ENCODE measurements at places on chromosomes 7 and 10. TPM values are rescaled to one million over a fixed set of nuclear protein-coding genes. Genes with fewer than 3 reads are reported as not detected.

GRCh38 chr7:111439977-111440376 lies 122.3 kb downstream of the IMMP2L start:
- H3K4me1 ChIP-seq = peaks cover 13% of the 10 kb centered on the region
- no peak overlapping the region for H3K27ac ChIP-seq
- no peaks in the 10 kb centered on the region for H3K27me3 ChIP-seq
- no peak for DNase-seq

Gene EBF3
- not detected for total RNA-seq

Gene ATP6V1F
- 123 TPM for total RNA-seq

- H3K27me3 ChIP-seq = no peaks in the 10 kb centered on the region
- H3K4me3 ChIP-seq = no peak within 1 kb of the TSS
- no peaks in the 10 kb centered on the region for H3K4me1 ChIP-seq
- DNase-seq = peak; percentile 76
These were observed at the start of gene ETV1 for GRCh38 chr7:13989126-13989948. Gene ETV1 (minus strand): TSS chr7:13989666. CDS start chr7:13989052, 614 bp downstream.

GRCh38 chr10:1089017-1089689 lies 33.0 kb downstream of the WDR37 start:
- no peaks in the 10 kb centered on the region for H3K27me3 ChIP-seq
- H3K4me1 ChIP-seq = no peaks in the 10 kb centered on the region
- H3K4me3 ChIP-seq = no peak overlapping the region
- peaks cover 38% of the 10 kb centered on the region for H3K36me3 ChIP-seq
- no peak overlapping the region for H3K27ac ChIP-seq
- no peak for DNase-seq

- peaks cover 6% of the 10 kb centered on the region for H3K4me1 ChIP-seq
- no peak overlapping the region for H3K27ac ChIP-seq
- no peak for DNase-seq
- H3K36me3 ChIP-seq = peaks cover 65% of the 10 kb centered on the region
- H3K27me3 ChIP-seq = no peaks in the 10 kb centered on the region
- no peak overlapping the region for H3K4me3 ChIP-seq
These were observed 64.7 kb downstream of the MACC1 start for GRCh38 chr7:20152511-20152910.

GRCh38 chr10:46048152-46048551 lies 2.1 kb upstream of the MSMB start:
- no peaks in the 10 kb centered on the region for H3K36me3 ChIP-seq
- H3K4me1 ChIP-seq = no peaks in the 10 kb centered on the region
- H3K27ac ChIP-seq = no peak overlapping the region
- H3K27me3 ChIP-seq = peaks cover 39% of the 10 kb centered on the region
- no peak overlapping the region for H3K4me3 ChIP-seq

DNA sequence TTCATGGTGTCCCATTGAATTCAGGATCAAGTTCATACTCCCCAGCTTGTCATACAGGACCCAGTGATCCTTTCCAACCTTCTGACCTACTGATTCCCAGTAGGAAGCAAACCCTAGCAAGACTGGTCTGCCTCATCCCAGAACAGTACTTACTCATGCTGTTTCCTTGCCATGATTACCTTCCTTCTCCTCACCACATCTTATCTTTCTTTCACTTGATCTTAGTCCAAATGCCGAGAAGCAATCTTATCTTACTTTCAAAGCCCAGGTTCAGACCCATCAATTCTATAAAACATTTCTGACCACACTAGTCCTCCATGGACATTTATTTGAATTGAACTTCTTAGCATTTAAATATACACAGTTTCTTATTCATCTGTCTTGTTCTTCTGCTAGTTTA lies 26.6 kb upstream of the ATRNL1 start:
- no peak overlapping the region for H3K4me3 ChIP-seq
- no peak overlapping the region for H3K27ac ChIP-seq
- DNase-seq = no peak
- H3K36me3 ChIP-seq = no peaks in the 10 kb centered on the region
- H3K4me1 ChIP-seq = peaks cover 8% of the 10 kb centered on the region

GRCh38 chr7:6600093-6600492 lies 10.3 kb downstream of the INTS15 start:
- H3K27me3 ChIP-seq = no peaks in the 10 kb centered on the region
- H3K36me3 ChIP-seq = peaks cover 72% of the 10 kb centered on the region
- H3K27ac ChIP-seq = no peak overlapping the region
- no peak for DNase-seq

Gene AOAH
- not detected for total RNA-seq

DNA sequence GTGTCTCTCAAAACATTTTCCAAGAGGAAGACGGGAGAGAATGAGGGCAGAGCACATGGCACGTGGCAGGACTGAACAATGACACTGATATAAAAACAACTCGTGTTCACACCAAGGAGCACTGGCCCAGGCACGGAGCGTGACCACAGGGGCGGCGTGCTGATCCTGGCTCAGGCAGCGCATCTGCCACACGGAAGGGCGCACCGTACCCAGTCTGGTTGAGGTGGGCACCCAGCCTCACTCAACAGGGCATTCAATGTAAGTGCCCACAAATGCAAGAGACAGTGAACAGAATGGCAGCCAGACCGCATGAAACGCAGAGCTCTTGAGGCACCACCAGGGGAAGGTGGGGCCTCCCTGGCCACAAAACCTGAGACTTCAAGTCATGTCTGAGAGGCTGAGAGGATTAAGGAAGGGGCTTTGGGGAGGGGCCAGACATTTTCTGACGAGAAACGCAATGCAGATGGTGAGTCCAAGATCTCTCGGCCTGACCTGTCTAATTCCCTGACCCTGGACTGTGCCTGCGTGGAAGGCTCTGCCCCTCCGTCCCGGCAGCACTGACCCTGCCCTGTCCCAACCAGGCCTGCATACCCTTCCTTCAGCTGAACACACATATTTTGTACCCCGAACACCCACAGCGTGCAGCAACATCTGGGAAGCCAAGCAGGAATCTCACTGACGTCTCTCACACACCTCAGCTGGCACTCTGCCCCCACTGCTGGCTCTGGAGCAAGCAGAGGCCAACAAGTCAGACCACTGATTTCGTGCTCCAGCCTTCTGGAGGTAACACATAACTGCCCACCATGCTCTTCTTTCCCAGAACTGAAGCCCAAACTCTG lies 35.5 kb downstream of the VOPP1 start:
- H3K4me1 ChIP-seq = peaks cover 44% of the 10 kb centered on the region
- no peak for DNase-seq
- H3K4me3 ChIP-seq = no peak overlapping the region

Gene GNAT3
- total RNA-seq = not detected

DNA sequence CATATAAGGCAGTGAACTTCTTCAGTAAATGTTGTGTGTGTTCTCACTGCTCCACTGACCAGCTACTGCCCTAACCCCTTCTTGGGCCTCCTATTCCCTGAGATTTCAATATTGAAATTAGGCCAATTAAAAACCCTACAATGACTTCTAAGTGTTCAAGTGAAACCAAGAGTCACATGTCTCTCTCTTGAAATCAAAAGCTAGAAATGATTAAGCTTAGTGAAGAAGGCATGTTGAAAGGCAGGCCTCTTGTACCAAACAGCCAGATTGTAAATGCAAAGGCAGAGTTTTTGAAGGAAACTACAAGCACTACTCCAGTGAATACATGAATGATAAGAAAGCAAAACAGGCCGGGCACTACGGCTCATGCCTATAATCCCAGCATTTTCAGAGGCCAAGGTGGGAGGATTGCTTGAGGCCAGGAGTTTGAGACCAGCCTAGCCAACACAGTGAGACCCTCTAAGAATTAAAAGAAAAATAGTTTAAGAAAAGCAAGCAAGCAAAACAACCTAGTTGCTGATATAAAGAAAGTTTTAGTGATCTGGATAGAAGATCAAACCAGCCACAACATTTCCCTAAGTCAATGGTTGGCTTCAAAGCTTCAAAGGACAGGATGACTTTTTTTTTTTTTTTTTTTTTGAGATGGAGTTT lies 22.3 kb downstream of the BRAF start:
- H3K36me3 ChIP-seq = no peaks in the 10 kb centered on the region
- no peak overlapping the region for H3K4me3 ChIP-seq
- DNase-seq = no peak
- peaks cover 7% of the 10 kb centered on the region for H3K4me1 ChIP-seq
- H3K27me3 ChIP-seq = no peaks in the 10 kb centered on the region

Gene AGAP6
- 14.5 TPM for total RNA-seq

Gene UNC5B
- 0.39 TPM for total RNA-seq

All from Calu3 (cell line).